Right lung (tissue), 10 donors: ENCODE measurements at places on chromosomes 11 and 22.

DNA sequence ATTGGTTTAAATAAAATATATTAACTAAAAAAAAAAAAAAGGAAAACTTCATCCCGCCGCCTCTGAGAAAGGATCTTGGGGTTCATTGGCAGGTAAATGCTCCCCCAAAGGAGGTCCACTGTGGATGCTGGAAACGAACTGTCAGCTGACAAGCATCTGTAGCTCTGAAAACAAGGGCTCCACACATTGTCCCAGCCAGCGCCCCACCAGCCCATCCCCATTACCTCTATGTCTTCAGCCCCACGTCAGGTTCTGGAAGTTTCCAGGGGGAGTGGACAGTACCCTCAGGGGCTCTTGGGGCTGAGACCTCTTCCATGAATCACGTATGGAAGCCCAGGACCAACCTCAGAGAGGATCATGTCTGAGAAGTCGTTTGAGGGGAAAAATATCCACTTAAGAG is 66.4 kb upstream of the WNT7B start:
- DNase-seq, result no peak

DNA sequence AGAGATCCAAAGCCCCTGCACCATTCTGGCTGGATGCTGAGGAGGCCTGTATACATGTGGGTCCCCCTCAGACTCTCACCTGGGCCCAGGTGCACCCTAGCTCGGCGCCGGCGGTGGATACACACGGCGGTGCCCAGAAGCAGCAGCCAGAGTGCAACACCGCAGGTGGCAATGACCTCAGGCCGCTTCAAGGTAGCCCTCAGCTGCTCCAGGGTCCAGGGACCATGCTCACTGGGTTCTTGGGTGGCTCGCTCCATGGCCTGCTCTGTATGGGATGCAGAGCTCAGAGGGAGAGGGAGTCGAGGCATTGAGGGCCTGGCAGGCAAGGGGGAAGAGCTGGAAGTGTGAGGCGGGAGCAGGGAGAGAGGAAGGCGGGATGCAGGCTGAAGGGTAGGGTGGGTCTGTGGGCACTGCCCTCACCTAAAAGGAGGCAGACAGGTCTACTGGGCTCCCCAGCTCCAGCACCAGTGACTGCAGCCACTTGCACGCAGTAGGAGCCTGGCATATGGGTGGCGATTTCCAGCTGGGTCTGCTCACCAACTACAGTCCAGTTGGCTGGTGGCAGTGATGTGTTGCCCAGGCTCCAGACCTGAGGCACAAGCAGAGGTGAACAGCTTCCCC is 3.8 kb downstream of the ROBO4 start:
- DNase-seq, result no peak

DNA sequence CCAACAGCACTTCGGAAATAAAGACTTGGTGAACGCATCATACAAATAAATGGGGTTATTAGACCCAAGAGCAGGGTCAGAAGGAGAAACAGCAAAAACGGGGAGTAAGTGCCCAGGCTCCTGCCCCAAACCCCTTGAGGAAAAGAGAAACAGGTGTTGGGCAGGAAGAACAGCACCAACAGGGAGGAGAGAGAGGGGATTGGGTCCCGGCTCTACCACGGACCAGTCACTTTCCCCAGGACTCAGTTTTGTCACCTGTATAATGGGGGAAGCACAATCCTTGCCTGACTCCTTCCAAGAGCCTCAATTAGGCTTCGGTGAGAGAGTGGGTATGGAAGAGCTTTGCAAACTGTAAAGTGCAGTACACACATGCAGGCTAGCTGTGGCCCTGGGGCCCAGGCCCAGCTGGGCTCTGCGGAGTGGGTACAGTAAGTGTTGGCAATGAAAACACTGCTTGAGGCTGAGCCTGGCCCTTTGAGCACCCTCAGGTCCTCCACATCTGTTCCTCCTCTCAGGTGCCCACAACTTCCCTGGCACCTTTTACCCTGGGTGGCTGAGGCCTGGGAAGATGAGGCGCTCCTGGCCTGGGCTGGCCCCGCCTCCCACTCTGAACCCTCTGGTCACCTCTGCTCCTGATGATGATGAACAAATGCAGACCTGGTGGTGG is 8.9 kb downstream of the SLC29A2 start:
- DNase-seq, result no peak

DNA sequence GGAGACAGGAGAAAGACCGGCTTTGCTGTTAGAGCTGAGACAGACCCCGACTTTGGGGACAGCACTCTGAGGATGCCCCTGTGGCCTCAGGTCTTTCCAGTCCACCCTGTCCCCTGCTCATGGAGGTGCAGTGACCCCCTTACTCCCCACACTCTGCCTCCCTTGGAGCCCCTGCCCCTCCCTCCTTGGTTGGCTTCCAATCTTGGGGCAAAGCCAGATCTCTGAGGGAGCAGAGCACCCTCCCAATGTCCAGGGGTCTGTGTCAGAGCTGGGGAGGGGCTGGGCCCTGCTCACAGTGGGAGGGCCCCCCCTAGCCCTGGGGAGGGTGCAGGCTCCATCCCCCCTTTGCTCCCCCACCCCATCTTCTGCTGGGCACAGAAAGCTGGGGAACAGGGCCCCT is 50.0 kb downstream of the IGLL1 start:
- no peak for DNase-seq

- no peak for DNase-seq
Observed at GRCh38 chr11:120197977-120198376, 12.9 kb upstream of the OAF start.

- DNase-seq, result peak; percentile 38
Observed at GRCh38 chr22:38397189-38398085, 57.6 kb downstream of the KCNJ4 start.

GRCh38 chr11:119346605-119347004 is at the start of gene MFRP:
TSS of gene MFRP (minus strand) at chr11:119346705. CDS start at chr11:119346513, 192 bp downstream.
- no peak for DNase-seq

- no peak for DNase-seq
Observed at GRCh38 chr11:132052904-132053303, 682.5 kb downstream of the NTM start.

GRCh38 chr11:102603091-102603490 is 22.0 kb downstream of the MMP20 start:
- peak; percentile 13 for DNase-seq

- DNase-seq, result no peak
Observed at GRCh38 chr11:91846649-91847048, 378.0 kb upstream of the FAT3 start.

DNA sequence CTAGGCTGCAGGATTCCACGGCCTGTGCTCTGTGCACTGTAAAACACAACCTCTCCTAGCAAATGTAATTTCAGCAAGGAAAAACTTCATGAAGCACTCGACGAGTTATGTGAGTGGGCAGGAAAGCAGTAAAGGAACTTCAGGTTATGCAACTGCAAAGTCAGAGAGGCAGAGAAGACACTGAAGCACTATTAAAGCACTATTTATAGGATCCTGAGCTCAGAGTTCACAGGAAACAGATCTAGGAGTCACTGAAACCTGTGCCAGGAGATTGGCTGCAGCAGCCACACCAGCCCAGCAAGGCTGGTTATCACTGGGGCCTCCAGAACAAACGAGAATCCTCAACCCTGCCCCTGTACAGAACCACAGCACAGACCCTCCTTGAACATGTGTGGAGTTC is 2.5 kb downstream of the SMIM35 start:
- DNase-seq, result peak; percentile 23

- DNase-seq, result no peak
Observed at GRCh38 chr22:37278261-37278660, 4.0 kb upstream of the CYTH4 start.

GRCh38 chr11:40125054-40125453 is 1334.4 kb downstream of the LRRC4C start:
- DNase-seq, result no peak

GRCh38 chr22:50548040-50548920 is 2.6 kb downstream of the KLHDC7B start:
- no peak for DNase-seq

GRCh38 chr22:21659864-21660525 is 5.8 kb upstream of the PPIL2 start:
- DNase-seq, result no peak

DNA sequence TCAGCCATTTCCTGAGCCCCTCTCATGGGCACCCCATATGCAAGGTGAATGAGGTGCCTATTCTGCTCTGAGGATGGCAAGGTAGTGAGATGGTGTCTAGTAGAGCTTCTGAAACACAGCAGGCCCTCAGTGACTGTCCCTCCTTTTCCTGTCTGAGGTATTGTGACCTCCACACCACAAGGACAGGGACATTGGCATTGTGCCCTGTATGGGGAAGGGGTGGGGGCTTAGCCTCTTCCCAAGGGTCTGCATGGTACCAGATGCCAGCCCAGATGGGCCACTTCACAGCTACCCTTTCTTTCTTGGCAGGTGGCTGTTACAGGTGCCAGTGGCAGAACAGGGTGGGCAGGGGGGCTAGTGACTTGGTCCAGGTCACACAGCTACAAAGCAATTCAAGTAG is 78.8 kb downstream of the CABIN1 start:
- DNase-seq, result no peak

DNA sequence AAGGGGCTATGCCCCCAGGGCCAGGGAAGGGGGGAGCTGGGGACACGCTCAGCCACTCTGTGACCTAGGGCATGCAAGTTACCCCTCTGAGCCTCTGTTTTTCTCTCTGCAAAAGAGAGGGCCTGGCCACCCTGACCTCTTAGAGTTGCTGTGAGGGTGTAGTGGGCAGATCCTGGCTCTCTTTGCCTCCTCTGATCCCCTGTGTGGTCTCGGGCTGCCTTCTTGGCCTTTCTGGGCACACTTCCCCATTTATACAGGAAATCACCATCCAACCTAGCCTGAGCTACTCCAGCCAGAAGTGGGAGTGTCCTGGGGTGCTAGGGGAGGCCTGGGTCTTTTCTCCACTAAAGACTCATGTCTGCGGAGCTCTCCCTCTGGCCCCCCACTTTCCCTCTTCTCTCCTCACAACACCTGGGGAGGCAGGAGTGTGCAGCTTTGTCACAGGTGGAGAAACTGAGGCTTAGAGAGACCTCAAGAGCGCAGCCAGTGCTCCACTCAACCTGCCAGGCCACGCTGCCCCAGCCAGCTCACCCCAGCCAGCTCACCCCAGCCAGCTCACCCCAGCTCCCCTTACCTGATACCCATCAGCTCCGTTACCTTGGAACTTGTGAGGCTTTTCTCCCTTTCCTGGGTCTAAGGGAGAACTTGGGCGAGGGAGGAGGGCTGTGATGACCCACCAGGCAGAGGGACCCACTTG is 1.4 kb downstream of the AIFM3 start:
- DNase-seq, result no peak

- peak; percentile 69 for DNase-seq
Observed at GRCh38 chr11:134120921-134121526, 52.2 kb downstream of the JAM3 start.

- DNase-seq, result no peak
Observed at GRCh38 chr11:113628912-113629311, 77.2 kb downstream of the TMPRSS5 start.

- DNase-seq, result no peak
Observed at GRCh38 chr11:61089806-61090491, 12.3 kb upstream of the CD5 start.

GRCh38 chr11:12525466-12526055 is 148.2 kb downstream of the PARVA start:
- DNase-seq, result no peak
